Ascending aorta (tissue), 2 donors: ENCODE measurements at places on chromosomes 4 and X.

DNA sequence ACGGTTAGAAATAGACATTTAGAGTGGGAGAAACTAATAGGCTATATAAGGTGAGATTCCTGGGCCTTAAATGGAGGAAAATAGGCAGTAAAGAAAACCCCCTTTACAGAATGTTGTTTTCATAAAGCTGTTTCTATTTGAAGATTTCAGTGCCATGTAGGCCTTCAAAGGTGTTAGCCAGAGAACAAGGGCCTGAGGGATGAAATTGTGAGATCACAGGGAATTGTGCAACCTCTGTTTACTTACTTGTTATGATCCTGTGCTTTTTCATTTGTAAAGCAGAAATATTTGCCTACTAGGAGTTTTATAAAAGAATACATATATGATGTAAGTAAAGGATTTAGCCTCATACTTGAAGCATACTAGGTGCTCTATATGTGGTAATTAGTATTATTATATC lies 272.9 kb upstream of the ARX start:
- DNase-seq: no peak

- DNase-seq: no peak
These were observed 49.8 kb downstream of the PDHA2 start for GRCh38 chr4:95889662-95890061.

DNA sequence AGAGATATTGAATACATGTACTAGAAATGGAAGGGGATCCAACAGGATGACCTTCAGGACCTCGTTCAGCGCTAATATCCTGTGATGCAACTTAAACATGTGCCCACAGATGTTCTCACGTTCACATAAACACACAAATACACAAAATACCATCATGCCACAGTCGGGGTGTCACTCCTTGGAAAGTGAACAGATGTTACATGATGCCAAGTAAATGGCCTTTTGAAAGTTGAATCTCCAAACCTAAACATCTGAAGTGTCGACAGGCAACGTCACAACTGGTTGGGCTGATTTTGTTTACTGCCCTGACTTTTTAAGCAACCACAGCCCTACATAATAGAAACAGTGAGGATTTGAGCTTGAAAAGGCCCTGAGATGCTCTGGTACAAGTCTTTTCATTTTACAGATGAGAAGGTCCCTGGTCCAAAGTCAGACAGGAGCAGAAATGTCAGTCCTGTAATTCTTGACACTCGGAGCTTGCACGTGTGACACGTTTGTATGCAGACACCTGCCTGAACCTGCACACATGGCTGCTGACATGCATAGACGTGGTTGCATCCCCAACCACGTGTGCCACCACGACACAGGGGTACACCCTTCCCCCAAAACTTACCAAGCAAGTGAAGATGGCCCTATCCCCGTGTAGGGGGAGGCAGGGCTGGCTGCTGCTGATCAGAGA lies 23.5 kb upstream of the BCORL1 start:
- DNase-seq: no peak

DNA sequence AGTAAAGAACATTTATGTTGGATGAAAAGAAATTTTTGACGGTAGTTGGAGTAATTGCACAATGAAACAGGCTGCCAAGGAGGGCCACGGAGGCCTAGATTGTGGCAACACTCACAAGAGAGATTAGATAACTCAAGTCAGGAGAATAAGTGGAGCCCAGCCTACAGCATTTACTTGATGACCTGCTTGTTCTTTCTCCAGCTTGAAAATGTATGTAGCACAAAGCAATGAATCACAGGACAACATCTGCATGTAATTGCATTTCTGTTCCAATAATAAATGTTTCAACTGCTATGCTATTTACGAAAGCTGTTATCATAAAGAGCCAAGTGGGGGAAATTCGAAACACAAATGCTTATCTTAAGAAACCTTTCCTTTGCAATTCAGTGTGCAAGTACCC lies 221.2 kb upstream of the MID1 start:
- DNase-seq: no peak

DNA sequence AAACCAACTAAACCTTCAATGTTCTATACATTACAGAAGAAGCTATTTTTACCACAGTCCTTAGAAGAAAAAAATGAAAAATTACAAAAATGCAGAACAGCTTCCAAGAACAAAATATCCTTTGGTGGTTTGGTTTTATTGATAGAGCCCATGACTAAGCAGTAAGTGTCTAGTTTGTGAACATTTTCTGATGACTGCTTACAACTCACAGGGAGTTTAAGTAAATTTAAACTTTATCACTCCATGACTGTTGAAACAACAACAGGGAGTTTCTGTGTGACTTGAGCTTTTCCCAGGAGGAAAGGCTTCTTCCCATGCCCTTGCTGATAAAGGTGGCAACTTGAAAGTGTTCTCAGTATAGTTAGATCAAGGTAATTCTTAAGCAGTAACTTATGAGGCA lies 2.9 kb downstream of the PF4 start:
- no peak for DNase-seq

DNA sequence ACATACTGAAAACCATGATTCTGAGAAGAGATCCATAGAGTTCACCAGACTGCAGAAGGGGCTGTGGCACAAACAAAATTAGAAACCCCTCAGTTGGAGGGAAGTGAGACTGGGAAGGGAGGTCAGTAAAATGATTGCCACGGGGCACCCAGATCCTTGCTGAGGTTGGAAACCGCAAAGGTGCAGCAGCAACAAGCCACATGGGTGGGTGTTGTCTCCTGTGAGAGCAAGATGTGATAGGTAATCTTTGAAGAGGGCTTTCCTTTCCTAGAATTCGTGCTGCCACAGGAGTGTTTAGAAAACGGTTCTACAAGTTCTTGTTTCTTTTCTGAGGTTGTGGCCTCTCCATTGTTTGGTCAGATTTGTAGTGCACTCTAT lies 85.5 kb downstream of the NFKB1 start:
- no peak for DNase-seq

GRCh38 chr4:27288496-27288895 lies 427.9 kb downstream of the STIM2 start:
- DNase-seq: no peak

DNA sequence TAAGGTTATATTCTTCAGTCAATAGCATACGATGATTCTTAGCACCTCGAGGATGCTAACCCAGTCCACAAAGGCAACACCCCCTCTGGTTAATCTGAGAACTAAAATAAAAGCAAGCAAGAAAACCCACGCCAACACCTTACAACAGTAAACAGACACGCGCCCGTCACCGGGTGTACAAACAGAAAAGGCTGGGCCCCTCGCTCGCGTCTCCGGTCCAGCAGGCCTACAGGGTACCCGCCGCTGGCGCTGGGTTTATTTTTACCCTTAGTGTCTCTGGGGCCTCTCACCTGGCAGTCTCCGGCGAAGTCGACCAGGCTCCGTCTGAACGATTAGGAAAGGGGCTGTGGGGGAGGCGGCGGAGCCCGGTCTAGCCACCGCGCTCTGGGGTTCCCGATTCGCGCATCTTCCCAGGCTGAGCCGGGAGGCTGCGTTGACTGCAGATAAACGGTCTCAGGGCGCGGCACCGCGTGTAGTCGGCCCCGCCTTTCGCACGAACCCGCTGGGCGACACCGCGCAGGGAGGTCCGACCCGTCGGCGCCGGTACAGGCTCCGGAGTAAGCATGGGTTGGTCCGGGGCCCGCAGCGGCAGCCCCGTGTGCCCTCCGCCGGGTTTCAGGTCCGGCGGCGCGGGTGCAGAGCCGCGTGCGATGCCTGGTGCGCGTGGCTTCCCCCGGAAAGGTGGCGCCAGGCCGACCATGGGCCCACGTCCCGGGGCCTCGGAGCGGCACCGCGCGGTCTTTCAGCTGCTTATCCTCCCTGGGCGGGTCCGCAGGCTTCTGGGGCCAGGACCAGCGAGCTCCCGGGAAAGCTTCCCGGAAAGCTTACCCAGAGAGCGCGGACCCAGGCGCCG lies 441 bp downstream of the SLC9B2 start:
- no peak for DNase-seq
